Inflammatory macrophage treated with lipopolysaccharide for 4 hours (primary cell): ENCODE measurements at places on chromosomes 11 and 22.

GRCh38 chr11:100726680-100727079 lies 39.6 kb downstream of the ARHGAP42 start:
- DNase-seq, result no peak

DNA sequence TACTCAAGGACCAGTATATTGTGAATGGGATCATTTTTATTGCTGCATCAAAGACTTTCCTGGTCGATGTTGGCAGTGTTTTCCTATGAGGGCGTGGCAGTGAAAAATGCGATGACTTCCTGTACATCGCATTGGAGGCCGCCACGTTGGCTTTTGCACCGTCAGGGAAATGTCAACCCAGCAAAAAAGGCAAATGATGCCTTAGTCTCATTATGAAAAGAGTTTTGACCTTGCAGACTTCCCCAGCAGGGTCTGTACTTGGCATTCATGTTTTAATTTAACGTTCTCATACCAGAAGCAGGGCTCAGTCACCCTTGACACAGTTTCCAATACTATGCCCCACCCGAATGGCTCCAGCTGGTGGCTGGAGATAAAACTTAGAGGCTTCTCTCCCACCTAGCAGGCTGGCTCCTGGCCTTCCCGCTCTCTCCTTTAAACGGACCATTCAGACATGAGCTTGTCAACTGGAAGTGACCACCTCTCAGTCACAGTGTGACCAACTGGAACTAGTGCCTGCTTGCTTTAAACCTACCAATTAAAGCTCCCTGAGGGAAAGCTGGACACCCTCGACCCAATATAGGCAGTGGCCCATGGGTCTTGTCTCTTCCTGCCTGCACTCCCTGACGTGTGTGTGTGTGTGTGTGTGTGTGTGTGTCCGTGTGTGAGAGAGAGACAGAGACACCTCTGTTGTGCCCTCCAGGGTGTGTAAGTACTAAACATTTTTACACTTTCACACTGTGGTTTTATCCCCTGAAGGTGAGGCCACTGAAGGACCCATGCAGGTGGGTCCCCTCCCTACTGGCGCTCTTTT lies 8.7 kb upstream of the GDPD5 start:
- DNase-seq, result no peak

- no peak for DNase-seq
Observed at GRCh38 chr11:72497731-72498130, 63.4 kb upstream of the CLPB start.

GRCh38 chr11:19832086-19832750 lies 119.6 kb downstream of the NAV2 start:
- DNase-seq, result no peak

GRCh38 chr22:28332410-28332809 lies 347.2 kb downstream of the TTC28 start:
- DNase-seq, result no peak

DNA sequence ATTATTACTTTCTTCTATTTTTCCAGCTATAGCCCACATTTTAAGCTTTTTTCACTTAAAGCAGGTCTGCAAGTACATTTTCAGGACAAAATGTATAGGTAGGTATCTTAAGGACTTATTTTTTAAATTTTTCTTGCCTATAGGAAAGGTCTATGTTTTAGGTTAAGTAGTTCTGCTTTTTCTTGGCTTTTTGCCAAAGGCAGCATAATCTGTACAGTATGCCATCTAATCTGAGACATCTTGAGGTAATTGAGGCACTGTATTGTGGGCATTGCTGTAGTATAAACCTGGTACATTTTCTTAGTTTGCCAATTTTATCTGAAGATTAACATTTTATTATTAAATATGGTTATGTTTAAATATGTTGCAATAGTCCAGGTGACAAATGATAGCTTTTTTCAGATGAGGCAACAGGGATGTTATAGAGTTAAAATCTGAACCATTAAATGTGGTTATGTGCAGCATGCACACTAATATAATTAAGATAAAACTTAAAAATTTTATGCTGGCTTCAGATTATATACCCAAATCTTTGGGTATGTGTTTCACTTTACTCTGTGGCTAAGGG lies 42.9 kb downstream of the QSER1 start:
- no peak for DNase-seq
